ENCODE measurements at places on chromosomes 5 and 9.

GRCh38 chr5:135244620-135245021, 154.4 kb downstream of the MACROH2A1 start:
- no peak for DNase-seq

DNA sequence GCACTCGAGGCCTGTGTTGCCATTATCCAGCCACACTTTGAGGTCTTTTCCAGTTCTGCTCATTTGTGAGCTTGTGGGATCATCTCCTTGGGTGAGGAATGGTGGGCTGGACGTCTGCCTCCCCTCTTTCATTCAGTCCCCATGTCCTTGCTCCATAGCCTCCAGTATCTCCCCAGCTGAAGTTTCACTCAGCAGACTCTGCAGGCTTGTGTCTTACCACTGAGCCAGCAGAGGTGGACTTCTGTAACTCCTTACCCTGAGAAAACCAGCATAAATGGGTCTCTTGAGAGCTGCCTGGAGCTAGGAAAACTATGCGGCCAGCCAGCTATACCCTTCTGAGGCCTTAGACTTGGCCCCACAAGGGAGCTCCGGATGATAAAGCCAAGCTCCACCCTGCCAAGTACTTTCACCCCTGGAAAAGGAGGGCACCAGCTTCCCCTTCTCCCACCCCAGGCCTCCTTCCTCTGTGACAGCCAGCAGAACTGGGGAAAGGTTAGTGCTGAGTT, 12.2 kb downstream of the IRF1 start:
- DNase-seq, result no peak

GRCh38 chr5:25694801-25695200, 1050.0 kb upstream of the CDH10 start:
- DNase-seq, result no peak

DNA sequence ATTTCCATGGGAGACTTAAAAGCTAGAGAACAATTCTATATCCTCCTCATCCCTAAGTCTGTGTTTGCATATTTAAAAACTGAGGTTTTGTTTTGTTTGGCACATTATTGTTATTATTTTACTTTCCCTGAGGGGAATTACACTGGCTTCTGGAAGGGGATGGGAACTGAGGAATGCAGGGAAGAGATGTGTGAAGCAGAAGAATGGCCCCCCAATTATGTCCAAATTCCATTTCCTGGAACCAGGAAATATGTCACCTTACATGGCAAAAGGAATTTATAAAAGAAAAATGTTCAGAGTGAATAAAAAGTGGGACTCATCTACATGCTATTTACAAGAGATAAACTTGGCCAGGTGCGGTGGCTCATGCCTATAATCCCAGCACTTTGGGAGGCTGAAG, 129.8 kb downstream of the MARCHF11 start:
- no peak for DNase-seq

DNA sequence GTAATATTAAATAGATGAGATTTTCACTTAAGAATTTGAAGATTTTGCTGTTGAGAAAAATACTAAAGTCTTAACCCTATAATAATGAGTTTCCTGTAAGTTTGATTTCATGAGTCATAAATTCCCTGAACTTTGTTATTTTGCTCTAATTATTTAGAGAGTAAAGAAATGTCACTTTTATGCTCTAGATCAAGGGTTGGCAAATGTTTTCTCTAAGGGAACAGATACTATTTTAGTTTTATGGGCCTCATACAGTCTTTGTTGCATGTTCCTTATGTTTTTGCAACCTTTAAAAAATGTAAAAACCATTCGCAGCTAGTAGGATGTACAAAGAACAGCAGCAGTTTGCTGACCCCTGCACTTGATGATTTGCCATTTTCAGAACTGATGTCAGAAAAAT, 480 bp upstream of the TXNDC8 start:
- no peak for DNase-seq

GRCh38 chr5:15393146-15393545, 106.8 kb upstream of the FBXL7 start:
- no peak for DNase-seq

GRCh38 chr5:14164164-14165163, 21.3 kb downstream of the TRIO start:
- DNase-seq, result no peak

GRCh38 chr9:14256588-14256987, 57.4 kb downstream of the NFIB start:
- no peak for DNase-seq

GRCh38 chr5:140103154-140103553, 10.8 kb upstream of the PURA start:
- DNase-seq, result no peak
